ENCODE measurements at places on chromosomes 5 and 9.

- peak; percentile 44 for DNase-seq
Observed at GRCh38 chr5:132063090-132063911, 2.8 kb downstream of the IL3 start.

DNA sequence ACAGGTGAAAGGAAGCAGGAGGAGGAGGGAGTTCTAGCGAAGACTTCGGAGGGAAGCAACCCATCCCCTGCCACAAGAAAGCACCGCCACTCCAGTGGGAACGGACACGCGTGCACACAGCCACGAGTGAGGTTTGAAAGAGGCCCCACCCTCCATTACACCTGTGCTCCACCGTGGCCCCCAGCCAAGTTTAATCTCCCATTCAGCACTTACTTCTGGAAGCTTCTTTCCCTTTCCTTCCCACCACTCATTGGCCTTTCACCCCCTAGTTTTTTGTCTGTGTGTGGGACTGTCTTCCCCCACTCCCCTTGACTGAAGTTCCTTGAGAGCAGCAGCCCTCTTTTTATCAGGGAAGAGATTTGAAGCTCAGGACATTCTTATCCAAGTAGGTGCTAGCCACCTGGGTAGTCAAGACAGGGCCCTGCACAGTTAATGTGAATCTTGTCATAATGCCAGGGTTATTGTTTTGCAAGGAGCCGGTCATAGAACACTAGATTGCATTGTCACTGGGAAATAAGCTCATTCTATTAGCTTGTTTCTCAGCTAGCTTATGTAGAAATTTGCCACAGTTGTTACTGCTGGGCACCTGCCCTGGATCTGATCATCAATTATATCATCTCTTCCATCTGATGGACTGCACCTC lies 256.0 kb downstream of the DOCK8 start:
- DNase-seq: no peak

DNA sequence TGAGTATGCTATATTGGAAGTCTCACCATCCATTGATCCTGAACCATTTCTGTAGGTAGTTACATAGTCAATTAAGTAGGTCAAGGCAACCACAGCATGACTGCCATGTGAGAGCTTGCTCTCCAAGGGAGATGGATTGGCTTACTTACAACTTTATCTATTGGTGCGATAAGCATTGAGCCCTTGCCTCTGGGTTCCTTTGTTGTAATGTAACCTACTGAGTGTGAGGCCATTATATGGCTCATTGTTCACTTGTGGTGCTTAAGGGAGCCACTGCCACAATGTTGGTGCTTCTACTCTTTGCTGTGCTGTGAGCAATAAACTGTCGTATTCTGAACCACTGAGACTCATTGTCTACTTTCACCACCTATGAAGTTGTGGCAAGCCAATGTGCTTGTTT lies 510.6 kb upstream of the ITGA1 start:
- no peak for DNase-seq

- peak; percentile 14 for DNase-seq
Observed at GRCh38 chr9:78130004-78130403, 98.4 kb upstream of the GNAQ start.

- DNase-seq: no peak
Observed at GRCh38 chr5:59685793-59686192, 207.7 kb downstream of the PDE4D start.

- DNase-seq: no peak
Observed at GRCh38 chr5:88248094-88248493, 20.6 kb downstream of the TMEM161B start.

- DNase-seq: peak; percentile 64
Observed at GRCh38 chr5:106312360-106312759, 1358.4 kb downstream of the EFNA5 start.

DNA sequence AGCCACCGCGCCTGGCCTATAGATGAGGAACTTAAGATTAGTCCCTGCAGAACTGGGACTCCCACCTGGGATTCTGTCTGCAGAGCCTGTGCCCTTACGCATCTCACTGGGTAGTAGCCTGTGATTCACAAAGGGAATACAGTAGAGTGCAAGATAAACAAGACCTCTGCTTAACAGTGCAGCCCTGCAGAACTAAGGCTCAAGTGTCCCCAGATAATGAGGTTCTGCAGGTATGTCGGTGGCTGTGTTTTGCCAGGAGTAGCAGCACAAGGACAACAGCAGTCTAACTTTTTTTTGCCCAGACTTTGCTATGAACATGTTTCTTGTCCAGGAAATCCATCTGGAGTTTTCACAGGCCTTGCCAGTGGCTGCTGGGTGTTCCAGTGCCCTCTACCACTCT lies 59.7 kb downstream of the DCP2 start:
- no peak for DNase-seq

DNA sequence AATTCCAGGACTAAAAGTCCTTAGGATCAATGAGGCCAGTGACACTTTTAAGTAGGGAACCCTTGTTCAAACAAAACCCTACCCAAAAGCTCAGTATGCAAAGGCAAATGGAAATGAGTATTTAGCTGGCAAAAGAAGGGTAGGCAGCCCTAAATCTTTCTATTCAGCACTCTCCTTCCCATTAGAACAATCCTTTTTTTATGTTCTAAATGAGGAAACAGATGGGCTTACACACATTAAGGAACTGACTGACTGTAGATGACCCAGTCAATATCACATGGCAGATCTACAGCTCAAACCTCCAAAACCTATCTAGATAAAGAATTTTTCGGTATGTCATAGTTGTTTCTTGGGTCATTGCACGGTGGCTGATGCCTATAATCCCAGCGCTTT lies 7.2 kb downstream of the CSNK1A1 start:
- DNase-seq: no peak

- DNase-seq: peak; percentile 44
Observed at GRCh38 chr5:146461319-146461718, 14.2 kb downstream of the TCERG1 start.

GRCh38 chr9:79812507-79813257 lies 240.9 kb downstream of the TLE4 start:
- peak; percentile 2 for DNase-seq

DNA sequence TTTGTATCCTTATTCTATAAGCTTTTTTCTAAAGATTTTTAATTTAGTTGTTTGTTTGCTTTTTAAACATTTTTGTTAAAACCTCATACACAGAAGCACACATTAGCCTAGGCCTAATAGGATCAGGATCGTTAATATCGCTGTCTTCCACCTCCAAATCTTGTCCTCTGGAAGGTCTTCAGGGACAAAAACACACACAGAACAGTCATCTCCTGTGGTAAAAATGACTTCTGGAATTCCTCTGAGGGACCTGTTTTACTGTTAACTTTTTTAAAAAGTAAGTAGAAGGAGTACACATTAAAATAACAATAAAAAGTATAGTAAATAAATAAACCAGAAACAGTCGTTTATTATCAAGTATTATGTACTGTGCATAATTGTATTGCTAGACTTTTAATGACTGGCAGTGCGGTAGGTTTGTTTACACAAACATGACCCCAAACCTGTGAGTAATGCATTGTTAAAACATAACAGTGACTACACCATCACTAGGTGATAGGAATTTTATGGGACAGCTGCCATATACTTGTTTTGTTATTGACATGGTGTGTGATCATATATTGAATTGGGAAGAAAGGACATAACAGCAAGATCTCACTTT lies 109.6 kb downstream of the ZCCHC7 start:
- no peak for DNase-seq

DNA sequence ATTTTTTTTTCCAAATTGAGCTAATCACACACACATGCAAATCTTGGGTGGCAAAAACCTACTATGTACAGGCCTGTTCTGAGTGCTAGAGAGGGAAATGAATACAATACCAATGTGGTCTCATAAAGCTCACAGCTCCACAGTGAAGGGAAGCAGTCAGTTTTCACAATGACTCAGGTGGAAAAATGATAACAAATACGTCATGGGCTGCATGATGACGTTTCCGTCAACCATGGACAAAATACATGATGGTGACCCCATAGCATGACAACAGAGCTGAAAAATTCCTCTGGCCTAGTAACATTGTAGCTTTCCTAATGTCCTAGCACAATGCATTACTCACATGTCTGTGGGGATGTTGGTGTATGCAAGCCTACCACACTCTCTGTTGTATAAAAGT lies 252.5 kb downstream of the TRIM32 start:
- DNase-seq: peak; percentile 15

- peak; percentile 33 for DNase-seq
Observed at GRCh38 chr5:122062205-122062604, 15.9 kb downstream of the LOX start.

GRCh38 chr9:82721593-82721992 lies 341.3 kb downstream of the RASEF start:
- peak; percentile 5 for DNase-seq

- DNase-seq: peak; percentile 56
Observed at GRCh38 chr9:134525841-134526583, 115.6 kb upstream of the COL5A1 start.

GRCh38 chr9:68739621-68740174 lies 34.7 kb downstream of the PIP5K1B start:
- no peak for DNase-seq

- peak; percentile 26 for DNase-seq
Observed at GRCh38 chr9:99748266-99748665, 73.4 kb upstream of the NR4A3 start.

- DNase-seq: peak; percentile 88
Observed at GRCh38 chr5:13591621-13592020, 352.9 kb downstream of the DNAH5 start.

- no peak for DNase-seq
Observed at GRCh38 chr5:59357381-59357977, 536.0 kb downstream of the PDE4D start.

- no peak for DNase-seq
Observed at GRCh38 chr5:79484731-79485130, 29.2 kb downstream of the HOMER1 start.

Measured in fibroblast of skin of right quadriceps (primary cell).